ENCODE measurements at places on chromosomes 13 and 19.

- no peak for DNase-seq
- H3K4me3 ChIP-seq: no peak overlapping the region
- H3K27ac ChIP-seq: no peak overlapping the region
- H3K27me3 ChIP-seq: no peaks in the 10 kb centered on the region
- H3K4me1 ChIP-seq: no peaks in the 10 kb centered on the region
Observed at GRCh38 chr13:34462843-34463242, 479.2 kb upstream of the NBEA start.

- H3K27ac ChIP-seq: no peak overlapping the region
- H3K27me3 ChIP-seq: no peaks in the 10 kb centered on the region
- DNase-seq: no peak
- H3K36me3 ChIP-seq: no peaks in the 10 kb centered on the region
- H3K4me1 ChIP-seq: peaks cover 7% of the 10 kb centered on the region
Observed at GRCh38 chr13:73593199-73593765, 534.5 kb downstream of the KLF5 start.

DNA sequence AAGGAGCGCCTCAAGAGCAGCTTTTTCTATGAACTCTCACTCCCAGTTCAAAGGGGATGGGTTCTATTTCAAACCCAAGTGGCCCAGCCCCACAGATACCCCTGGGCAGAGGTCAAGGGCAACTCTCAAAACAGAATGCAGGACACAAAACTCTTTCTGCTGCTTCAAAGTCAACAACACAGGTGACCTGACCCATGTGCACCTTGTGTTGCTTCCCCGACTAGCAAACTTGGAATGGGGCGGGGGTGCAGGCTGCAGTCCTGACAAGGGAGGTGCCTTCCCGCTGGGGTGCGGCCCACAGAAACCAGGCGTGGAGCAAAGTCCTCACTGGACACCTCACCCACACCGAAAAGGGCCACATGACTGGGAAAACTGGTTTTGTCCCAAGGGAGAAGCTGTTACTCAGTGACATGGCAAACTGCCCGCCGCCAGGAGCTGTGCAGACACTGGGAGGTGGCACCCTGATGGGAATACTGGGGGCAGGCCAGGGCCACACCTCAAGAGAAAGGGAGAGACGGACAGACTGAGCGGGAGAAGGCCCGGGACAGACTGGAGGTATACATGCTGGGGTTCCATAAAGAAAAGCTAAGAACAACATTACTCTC lies 17.4 kb downstream of the ZC3H4 start:
- no peaks in the 10 kb centered on the region for H3K27me3 ChIP-seq
- peak overlapping the region; percentile 96 for H3K27ac ChIP-seq
- peaks cover 82% of the 10 kb centered on the region for H3K36me3 ChIP-seq
- DNase-seq: no peak

- no peaks in the 10 kb centered on the region for H3K36me3 ChIP-seq
- H3K4me3 ChIP-seq: no peak overlapping the region
- H3K27me3 ChIP-seq: no peaks in the 10 kb centered on the region
- H3K4me1 ChIP-seq: no peaks in the 10 kb centered on the region
- no peak overlapping the region for H3K27ac ChIP-seq
- DNase-seq: no peak
Observed at GRCh38 chr13:34506796-34507195, 435.3 kb upstream of the NBEA start.

DNA sequence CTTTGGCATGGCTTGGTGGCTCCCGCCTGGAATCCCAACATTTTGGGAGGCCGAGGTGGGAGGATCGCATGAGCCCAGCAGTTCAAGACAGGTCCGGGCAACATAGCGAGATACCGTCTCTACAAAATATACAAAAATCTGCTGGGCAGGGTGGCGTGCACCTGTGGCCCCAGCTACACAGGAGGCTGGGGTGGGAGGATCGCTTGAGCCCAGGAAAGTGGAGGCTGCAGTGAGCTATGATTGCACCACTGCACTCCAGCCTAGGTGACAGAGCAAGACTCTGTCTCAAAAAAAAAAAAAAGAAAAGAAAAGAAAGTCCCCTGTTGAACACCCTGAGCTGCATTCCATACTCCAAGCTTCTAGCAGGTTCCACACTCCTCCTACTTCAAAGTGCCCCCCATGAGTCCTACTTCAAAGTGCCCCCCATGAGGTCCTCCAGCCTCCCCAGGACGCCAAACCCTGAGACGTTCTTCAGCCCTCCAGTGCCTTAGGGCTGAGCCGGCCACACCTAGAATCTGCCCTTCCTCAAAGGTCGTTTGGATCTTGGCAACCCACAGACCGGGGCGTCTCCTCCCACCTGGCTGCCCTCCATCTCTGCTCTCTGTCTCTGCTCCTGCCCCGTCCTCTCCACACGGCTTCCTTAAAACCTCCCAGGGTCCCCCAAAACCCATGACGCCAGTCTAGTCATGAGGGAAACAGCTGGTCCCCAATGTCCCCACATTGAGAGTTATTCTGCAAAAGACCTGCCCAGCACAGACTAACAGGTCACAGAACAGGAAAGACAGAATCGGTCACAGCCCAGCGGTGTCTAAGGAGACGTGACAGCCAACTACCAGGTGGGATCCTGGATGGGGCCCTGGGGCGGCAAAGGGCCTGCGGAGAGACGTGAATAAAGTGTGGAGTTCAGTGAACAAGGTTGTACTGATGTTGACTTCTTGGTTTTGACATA lies 4.8 kb downstream of the TJP3 start:
- no peak for DNase-seq
- H3K4me1 ChIP-seq: peaks cover 2% of the 10 kb centered on the region
- no peaks in the 10 kb centered on the region for H3K36me3 ChIP-seq
- peaks cover 2% of the 10 kb centered on the region for H3K27me3 ChIP-seq
- H3K27ac ChIP-seq: no peak overlapping the region

GRCh38 chr19:7348587-7349230 lies at the start of gene ARHGEF18:
Gene ARHGEF18 (plus strand): TSS chr19:7348937. CDS start chr19:7362891, 13,954 bp downstream.
- no peaks in the 10 kb centered on the region for H3K27me3 ChIP-seq
- H3K4me3 ChIP-seq: peak within 1 kb of the TSS; percentile 79
- H3K27ac ChIP-seq: peak within 1 kb of the TSS; percentile 95
- peaks cover 12% of the 10 kb centered on the region for H3K36me3 ChIP-seq
- H3K4me1 ChIP-seq: peaks cover 68% of the 10 kb centered on the region

GRCh38 chr13:110113284-110113764 lies 193.6 kb downstream of the COL4A1 start:
- H3K4me1 ChIP-seq: peaks cover 2% of the 10 kb centered on the region
- DNase-seq: no peak
- H3K27me3 ChIP-seq: peaks cover 38% of the 10 kb centered on the region
- H3K36me3 ChIP-seq: no peaks in the 10 kb centered on the region

DNA sequence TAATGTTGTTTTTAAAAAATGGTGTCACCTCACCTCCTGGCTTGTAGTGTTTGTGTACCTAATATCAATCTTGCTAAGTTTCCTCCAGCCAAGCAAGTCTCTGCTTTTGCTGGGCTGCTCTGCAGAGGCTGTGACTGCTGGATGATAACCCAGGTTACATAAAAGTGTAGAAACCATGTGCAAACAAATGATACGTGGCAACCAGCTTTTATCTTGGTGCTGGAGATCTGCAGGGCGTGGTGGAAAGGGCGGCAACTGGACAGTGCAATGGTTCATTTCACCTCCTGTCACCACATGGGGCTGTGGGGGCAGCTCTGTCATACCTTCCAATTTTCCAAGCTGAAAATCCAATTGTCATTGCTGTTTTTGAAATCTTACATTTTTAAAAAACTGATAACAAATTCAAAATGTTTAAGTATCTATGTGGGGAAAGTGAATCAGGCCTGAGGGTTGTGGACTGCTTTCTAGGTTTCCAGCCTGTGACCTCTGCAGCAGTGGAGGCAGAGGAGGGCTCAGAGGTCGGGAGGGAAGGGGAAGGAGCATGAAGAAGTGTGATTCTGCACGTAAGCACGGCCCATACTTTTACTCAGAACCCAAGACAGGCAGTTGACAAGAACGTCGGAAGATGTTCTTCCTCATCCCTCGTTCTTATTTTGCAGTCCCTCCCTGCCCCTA lies 9.7 kb downstream of the GPR42 start:
- DNase-seq: no peak
- H3K27me3 ChIP-seq: peaks cover 30% of the 10 kb centered on the region
- no peak overlapping the region for H3K4me3 ChIP-seq
